COLO829 (cell line): ENCODE measurements at places on chromosomes 1 and 21.

- no peak for DNase-seq
Measured at GRCh38 chr1:58763214-58763613, 20.6 kb downstream of the JUN start.

DNA sequence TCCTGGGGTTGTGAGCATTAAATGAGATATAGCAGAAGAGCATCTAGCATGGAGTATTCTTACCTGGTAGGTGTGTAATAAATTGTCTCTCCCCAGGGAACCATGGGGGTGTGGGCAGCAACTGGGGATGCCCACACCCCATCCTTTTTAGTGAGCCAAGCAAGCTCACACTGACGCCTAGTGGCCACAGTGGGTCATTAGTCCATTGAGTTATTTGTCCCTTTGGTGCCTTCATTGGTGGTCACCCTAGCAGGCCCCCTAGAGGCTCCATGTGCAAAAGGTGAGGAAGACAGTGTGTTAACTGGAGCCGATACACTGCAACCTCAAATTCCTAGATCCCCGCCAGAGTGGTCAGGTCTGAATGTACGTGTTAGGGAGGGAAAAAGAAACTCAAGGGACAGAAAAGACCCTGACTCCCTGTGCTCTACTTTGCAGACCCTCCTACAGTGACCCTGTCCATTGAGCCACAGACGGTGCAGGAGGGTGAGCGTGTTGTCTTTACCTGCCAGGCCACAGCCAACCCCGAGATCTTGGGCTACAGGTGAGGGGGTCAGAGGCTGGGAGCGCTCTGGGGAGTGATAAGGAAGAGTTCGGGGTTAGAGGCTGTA lies 93.3 kb upstream of the CD1D start:
- peak; percentile 78 for DNase-seq

DNA sequence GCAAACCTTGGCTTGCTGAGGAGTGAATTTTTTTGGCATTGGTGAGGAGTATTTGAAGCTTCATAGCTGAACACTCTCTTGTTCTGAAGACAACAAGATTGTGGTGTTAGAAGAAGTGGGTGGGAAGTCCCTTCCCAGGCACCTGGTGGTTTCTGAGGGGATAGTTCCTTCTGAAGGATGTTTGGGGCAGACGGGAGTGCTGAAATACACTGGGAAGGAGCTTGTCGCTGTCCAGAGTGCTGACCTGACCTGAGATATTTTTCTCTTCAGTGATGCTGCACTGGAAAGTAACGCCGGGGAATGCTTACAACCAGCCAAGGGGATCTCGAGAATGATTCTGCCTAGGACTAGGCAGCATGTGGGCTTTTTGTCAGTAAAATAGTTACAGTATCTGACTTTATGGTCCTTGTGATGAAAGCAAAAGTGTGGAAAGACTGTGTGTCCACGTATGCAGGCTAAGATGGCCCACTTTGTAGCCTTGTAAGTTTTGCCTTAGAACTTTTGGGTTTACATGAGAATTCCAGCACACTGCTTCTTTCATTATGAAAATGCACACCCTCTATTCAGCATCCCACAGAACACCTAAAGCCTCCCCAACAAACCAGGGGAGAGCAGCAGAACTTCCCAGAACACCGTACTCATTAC lies 33.1 kb upstream of the NFASC start:
- DNase-seq = peak; percentile 78

- no peak for DNase-seq
Measured at GRCh38 chr1:6365047-6365446, 28.5 kb downstream of the ACOT7 start.

DNA sequence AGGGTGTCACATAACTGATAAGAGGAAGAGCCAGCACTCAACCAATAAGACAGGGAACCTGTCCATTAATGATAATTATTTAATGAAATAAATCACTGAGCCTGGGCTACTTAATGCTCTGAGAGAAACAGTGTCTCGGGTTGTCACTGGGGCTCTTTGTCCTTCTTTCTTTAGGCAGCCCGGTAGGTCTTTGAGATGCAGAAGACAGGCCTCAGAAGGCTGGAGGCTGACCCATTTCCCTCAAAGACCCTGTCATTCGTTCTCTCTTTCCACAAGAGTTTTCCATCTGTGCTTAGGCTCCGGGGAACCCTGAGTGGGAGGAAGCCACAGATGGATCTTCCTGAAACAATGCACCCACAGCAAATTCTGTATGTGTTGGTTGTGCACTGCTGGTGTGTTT lies 68.2 kb downstream of the BRINP2 start:
- DNase-seq = no peak
